ENCODE measurements at places on chromosomes 4 and X.
A peak's percentile ranks its signal among the peaks of the same experiment; 100 is the strongest.

- no peak for DNase-seq
Observed at GRCh38 chr4:15547392-15547791, 77.7 kb downstream of the CC2D2A start.

DNA sequence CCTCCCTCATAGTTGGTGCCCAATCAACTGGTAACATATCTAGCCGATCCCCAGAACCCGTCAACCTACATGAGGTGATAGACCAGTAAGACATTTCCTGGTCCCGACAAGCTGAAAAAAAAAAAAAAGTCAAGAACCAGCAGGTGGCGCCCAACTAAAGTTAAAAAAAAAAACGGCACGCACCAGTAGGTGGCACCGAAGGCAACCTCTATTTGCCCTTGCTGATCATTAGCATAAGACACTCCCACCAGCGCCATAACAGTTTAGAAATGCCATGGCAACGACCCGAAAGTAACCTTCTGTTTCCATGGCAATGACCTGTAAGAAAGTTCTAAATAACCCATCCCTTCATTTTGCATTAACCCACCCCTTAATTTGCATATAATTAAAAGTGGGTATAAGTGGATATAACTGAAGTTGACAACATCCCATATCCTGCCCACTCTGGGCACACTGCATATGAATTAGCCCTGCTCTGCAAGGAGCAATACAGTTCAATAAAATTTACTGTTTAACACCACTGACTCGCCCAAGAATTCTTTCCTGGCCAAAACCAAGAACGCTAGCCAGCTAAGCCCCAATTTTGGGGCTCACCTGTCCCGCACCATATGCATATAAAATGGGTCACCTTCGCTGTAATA is 83.9 kb upstream of the SPANXB1 start:
- peak; percentile 34 for DNase-seq

DNA sequence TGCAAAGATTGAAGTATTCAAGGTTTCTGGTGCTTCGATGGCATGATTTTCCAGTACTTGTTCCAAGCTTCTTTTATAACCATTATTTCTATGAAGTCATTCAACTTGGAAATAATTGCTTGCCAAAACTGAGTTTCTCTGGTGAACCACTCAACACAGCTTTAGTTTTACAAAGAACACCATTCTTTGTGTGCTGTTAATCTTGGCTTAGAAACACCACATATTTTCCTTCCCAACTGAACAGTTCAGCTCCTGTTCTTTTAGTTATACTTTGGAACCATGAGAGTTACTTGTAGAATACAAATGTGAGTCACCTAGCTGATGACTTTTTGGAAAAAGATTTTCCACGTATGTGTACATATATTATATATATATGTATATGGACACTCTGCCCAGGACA is 32.7 kb downstream of the TMEM47 start:
- DNase-seq, result no peak

GRCh38 chrX:105564501-105564900 is 257.8 kb upstream of the NRK start:
- no peak for DNase-seq

DNA sequence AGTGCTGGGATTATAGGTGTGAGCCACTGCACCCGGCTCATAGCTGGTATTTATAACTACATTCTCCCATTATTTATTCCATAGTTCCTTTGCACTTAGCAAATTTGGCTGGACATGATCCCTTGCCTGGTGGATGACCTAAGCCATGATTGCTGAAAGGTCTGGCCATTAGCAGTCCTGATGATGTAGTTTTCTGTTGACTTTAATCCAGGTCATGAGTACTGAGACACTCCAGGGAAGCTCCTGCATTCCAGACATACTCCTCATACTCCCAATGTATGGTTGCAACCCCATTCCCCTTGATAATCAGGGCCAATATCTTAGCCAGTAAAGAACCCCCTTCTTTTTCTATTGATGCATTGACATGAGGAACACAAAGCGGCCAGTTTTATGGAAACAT is 24.4 kb upstream of the MGST2 start:
- no peak for DNase-seq

- no peak for DNase-seq
Observed at GRCh38 chr4:62399242-62399641, 1199.1 kb downstream of the ADGRL3 start.

GRCh38 chr4:17559709-17560048 is 17.3 kb upstream of the LAP3 start:
- DNase-seq, result no peak

DNA sequence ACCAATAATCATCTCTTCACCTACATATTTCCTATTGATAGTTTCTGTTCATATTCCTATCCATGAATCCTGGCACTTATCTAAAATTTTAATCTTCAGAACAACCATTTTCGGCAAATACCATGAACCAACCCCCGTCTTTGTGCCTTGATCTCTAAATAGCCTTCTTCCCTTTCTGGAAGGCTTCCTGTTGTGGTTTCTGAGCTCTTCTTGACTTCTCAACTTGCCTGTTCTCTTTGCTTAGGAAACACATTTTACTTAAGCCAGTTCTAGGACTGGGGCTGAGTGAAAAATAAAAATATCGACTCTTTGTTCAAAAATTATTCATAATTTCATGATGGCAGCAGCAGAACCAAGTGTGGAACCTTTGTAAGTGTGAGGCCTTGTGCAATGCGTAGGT is 882.4 kb downstream of the C4orf33 start:
- DNase-seq, result no peak
